Stimulated activated CD8-positive, alpha-beta memory T cell treated with anti-CD3 and anti-CD28 coated beads, Interleukin-4, amount 100 ng/mL, for 1 hour (primary cell): ENCODE measurements at places on chromosomes 4 and X.
A peak's percentile ranks its signal among the peaks of the same experiment; 100 is the strongest.

DNA sequence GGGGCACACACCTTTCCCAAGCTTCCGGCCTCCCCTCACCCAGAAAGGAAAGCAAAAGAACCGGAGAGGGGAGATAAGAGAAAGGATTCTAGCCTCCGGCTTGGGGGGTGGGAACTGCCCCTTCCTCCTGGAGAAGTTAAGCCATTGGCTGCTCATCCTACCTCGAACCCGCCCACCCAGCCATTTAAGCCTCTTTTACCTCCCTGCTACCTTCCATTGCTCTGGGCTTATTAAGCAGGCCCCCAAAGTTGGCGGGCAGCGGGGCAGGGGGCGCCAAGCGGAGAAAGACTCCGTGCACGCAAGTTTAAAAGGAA, 2.3 kb downstream of the MAML3 start:
- peak; percentile 37 for DNase-seq

GRCh38 chr4:89739311-89739988, 97.5 kb downstream of the SNCA start:
- DNase-seq = no peak

- DNase-seq = no peak
Measured at GRCh38 chrX:48683411-48683982, at the start of gene WAS. TSS of gene WAS (plus strand) at chrX:48683799. CDS start at chrX:48683854, 55 bp downstream.

- no peak for DNase-seq
Measured at GRCh38 chr4:119302073-119302832, 19.7 kb downstream of the FABP2 start.

GRCh38 chr4:139728840-139729239, 63.2 kb downstream of the MGST2 start:
- no peak for DNase-seq

DNA sequence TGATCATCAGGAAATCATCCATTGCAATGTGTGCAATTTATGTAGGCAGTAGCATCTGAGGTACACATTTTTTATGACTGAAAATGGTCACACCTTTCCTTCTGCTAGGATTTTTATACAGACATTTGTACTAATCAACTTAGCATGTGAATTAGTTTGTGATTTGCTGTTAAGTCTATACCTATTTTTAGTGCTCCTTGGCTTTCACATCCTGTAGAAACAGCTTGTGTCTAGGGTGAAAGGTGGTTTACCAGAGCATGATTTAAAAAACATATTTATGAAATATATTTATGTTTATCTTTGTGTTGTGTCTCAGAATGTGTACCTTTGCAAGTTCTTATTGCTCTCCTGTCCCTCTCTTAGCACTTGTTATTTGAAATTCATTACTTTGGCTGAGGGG, 916.0 kb downstream of the TECRL start:
- DNase-seq = no peak

GRCh38 chr4:110415041-110415440, 60.9 kb upstream of the ENPEP start:
- DNase-seq = no peak

- no peak for DNase-seq
Measured at GRCh38 chr4:155712846-155713245, 46.0 kb upstream of the GUCY1B1 start.
